ENCODE measurements at places on chromosomes 12 and 14.

GRCh38 chr14:57889245-57889644, 23.4 kb upstream of the SLC35F4 start:
- DNase-seq, result no peak

DNA sequence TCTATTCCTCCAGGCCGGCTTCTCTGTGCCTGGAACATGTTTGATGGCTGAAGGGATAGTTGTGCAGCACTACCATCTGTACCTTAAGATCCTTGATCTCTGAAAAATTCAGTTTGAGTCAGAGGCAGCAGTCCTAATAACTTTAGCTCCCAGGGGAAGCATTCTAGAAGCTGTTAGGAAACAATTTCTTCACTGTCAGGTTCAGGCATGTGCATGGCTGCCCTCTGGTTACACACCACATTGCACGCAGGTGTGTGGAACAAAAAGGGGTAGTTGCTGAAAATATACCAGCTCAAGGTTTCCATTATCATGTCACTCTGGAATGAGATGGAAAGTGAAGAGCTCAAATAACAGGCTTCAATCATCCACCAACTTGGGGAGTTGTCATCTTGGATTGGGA, 80.1 kb downstream of the CHST11 start:
- DNase-seq, result no peak

GRCh38 chr12:106329231-106329982, 26.9 kb downstream of the TCP11L2 start:
- no peak for DNase-seq

GRCh38 chr14:95314609-95315008, 5.1 kb downstream of the CLMN start:
- DNase-seq, result no peak

- DNase-seq, result no peak
Observed at GRCh38 chr14:69943084-69943780, 64.0 kb downstream of the SMOC1 start.

DNA sequence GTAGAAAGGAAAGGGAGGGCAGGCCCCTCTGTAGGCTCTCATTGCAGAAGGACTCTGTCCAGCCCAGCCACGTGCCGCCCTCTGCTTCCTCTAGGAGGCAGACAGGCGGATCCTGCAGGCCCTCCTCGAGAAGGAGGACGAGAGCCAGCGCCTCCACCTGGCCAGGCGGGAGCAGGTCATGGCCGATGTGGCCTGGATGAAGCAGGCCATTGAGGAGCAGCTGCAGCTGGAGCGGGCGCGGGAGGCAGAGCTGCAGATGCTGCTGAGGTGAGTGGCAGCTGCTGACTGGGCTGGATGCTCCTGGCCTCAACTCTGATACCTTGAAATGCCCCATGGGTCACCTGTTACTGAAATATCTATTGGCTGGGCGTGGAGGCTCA, 10.9 kb downstream of the TCHP start:
- DNase-seq, result no peak

GRCh38 chr14:101457301-101457935, 103.9 kb upstream of the DIO3 start:
- DNase-seq, result no peak

DNA sequence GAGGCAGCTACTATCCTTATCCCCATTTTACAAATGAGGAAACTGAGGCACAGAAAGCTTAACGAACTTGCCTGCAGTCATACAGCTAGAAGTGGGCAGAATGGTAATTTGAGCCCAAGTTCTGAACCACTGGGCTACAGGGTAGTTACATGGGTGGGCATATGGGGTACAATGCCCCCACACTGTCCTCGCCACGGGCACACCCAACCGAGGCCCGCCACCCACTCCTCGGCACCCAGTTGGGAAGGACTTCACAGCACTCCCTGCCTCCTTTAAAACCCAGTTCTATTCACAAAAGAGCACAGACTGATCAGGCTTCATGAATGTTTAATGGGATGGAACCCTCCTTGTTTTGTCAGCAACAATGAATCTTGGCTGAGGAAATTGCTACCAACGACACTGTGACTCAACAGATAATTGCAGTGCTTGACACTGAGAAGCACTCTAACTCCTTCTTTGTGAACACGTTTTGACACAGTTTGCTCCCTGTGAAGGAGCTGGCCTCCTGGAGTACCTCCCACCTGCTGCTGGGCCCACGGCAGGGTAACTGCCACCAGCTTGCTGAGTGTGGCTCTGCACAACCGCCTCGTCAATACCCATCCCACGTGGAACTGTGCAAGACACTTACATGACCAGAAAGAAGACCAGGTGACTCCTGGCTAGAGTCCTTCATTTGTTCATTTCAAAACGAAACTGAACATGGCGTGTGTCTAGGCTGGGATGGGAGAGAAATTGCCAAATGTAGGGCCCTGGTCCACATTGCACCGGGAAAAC, 63.5 kb downstream of the CLMN start:
- no peak for DNase-seq

GRCh38 chr14:58697930-58698642, 60.3 kb downstream of the DACT1 start:
- DNase-seq, result no peak

GRCh38 chr12:117034701-117035151, 64.5 kb downstream of the TESC start:
- DNase-seq, result no peak

DNA sequence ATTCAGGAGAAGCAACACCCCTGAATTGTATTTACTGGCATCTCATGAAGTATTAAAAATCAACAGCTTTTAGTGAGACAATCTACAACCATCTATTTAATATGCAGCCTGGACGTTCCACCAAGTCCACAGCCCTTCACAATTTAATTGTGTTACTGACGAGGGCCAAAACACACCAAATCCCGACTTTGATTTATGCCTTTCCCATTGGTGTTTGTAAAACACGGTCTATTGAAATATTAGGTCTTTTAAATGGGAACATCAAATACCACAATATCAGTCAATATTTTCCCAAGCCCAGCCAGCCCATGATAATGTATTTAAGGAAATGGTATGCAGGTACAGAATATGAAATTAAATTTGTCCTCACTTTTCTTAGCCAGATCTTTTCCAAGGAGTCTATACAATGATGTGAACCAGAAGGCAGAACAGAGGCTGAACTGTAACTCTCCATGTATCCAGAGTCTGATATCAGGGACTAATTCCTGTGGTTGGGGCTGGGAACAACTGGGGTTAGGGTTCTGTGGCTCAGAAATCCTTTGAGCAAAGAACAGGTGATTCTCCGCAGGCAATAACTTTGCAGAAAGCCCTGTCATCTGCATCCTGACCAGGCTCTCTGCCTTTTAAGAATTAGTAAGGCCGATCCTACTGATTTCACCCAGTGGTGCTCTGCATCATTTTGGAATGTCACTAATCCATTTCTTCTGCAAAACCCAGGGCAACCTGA, 179.3 kb upstream of the GZMB start:
- DNase-seq, result no peak

DNA sequence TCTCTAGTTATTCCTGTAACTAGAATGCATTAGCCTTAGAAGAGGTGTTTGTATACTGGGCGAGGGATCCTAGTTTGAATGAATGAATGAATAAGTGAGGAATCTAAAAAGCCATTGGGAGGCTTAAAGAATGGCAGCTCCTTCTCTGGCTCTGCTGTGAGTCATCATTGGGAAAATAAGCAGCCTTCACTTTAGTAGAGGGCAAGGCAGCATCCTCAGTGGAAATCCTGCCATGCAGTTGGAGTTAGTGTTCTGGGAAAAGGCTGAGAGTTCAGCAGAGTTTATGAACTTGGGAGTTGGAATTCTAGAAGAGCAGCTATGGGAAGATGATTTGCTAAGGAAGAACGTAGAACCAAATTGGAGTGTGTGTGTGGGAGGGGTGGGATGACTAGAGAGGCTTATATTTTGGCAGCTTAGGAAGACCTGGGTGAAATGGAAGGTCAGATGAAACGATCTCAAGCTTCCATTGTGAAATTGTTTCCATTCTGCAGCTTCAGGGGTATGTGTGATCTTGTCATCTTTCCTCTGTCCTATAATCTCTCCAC, 120.8 kb downstream of the PTCSC3 start:
- no peak for DNase-seq

DNA sequence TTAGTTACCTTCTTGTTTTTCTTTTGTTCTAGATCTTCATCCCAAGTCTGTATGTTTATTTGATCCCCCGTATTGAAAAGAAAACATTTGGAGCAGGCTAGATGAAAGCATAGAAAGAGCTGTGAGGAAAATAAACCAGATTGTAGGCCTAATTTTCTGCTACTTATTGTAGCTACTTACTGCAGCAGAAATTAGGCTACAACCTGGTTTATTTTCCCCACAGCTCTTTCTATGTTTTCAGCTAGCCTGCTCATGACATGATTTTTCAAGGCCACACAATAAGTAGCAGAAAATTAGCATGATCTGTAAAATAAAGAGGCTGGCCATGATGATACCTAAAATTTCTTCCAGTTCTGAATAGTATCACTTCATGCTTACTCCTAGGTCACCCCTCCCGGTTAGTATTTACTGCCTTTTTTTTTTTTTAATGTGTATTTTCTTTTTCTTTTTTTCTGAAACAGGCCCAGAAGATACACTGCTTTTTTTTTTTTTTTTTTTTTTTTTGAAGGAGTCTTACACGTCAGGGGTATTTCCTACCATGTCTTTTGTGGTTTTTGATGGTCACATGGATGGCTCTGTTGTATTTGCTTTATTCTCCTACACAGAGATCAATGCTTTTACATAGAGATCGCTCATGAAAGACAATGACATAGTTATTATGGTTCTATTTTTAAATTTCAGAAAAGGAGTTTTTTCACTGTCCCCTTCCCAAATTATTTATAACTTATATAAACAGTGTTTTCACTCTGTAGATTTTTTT, 32.3 kb downstream of the BHLHE41 start:
- no peak for DNase-seq

- no peak for DNase-seq
Observed at GRCh38 chr14:93543766-93544165, 113.0 kb downstream of the UNC79 start.

- DNase-seq, result no peak
Observed at GRCh38 chr12:68012712-68013111, 23.5 kb downstream of the IFNG-AS1 start.

DNA sequence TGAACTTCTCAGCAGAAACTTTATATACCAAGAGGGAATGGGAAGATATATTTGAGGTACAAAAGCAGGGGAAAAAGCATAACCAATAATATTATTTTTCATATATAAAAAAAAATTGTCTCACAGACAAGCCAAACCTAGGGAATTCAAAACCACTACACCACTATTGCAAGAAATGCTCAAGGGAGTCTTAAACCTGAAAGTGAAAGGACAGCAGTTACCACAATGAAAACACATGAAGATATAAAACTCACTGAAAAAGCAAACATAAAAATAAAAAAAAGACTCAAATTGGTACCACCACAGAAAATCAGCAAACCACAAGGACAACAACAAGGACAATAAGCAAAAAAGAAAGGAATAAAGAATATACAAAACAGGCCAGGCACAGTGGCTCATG, 131.9 kb downstream of the CEP128 start:
- no peak for DNase-seq

DNA sequence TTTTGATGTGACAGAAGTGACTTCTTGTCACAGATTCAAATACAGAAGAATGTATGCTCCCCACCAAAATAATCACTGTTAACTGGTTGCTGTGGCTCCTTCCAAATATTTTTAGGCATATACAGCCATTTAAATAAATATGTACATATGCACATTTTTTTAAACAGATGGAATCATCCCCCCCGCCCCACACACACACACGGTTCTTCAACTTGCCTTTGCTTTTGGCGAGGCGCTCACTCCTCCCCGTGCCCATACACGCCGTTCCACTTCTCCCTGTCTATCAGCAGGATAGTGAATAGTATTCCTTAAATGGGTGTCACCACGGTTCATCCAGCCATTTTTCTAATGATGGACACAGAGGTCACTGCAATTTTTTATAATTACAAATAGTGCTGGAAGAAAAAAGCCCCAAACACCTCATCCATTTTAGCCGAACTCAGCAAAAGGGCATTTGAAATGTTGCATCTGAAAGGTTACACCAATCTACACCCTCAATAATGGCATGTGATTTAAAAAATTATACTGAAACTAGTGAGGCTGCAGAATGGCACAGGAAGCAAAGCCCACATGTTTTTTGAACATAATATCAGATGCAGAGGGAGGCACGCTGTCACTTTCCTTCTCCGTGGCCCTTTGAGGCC, 39.2 kb upstream of the MEG3 start:
- DNase-seq, result no peak

GRCh38 chr14:75549169-75549568, 26.9 kb downstream of the BATF start:
- DNase-seq, result no peak

DNA sequence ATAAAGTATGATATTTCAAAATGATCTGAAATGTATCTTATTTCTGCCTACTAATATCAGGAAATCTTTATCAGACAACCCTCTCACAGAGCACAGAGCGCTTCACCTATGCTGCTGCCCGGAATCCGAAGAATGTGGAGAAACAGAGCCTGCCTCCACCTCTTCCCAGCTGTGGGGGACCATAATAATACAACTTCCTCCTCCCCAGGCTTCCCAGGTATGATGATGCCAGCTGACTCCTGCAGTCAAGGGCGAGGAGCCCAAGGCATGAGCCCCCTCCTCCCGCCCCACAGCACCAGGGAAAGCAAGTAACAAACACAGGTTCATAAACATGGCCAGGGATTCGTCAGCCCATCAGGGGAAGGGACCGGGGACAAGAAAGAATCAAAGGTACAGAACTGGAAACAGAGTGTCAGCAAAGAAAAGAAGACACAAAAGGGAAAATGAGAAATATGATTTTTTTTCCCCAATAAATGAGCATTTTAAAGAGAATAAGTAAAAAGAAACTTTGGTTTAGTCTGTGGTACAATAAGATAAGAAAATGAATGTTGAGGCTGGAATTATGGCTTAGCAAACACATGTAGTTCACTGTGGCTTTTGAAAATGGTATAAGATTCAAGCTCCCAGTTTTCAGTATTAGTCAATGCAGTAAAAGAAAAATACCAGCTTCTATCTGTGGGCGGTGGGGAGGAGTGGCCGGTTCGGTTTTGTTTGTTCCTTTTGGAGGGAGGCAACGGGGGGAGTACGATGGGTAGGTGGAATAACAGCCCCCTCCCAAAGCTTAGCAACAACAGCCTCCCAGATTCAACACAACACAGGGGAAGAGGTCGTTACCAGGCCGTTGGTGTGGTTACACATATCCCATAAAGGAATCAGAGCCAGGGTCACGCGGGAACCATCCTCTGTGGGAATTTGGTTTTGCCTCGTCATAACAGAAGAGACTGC, 68.3 kb downstream of the SETD3 start:
- no peak for DNase-seq

DNA sequence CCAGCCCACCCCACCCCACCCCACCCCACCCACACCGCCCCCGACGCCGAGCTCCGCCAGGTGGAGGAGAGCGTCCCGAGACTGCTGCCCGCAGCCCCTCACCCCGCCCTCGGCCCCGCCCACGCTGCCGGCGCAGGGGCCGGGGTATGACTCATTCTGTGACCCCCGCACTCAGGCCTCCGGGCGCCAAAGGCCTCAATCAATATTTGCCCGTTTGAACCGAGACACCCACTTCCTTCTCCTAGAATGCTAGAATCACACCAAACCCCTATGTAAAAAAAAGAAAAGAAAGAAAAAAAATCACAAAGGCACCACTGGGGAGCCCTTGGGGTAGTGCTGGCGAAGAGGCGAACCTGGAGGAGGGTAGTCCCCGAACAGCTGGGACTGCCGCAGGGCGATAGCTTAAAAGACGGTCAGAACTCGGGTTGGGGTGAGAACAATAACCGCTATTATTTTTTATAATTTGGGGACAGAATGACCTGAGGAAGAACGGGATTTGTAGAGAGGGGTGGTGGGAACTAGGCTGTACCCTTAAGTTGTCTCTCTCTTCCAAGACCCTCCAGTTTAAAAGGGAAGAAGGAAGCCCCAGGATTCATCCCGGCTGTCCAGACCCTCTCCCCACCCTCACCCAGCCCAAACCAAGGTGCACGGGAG, 894 bp downstream of the KRT8 start:
- DNase-seq, result peak; percentile 46

Data from naive thymus-derived CD8-positive, alpha-beta T cell (primary cell).